Uterus (tissue), 4 donors: ENCODE measurements at places on chromosomes 5 and 9.
A peak's percentile ranks its signal among the peaks of the same experiment; 100 is the strongest.

DNA sequence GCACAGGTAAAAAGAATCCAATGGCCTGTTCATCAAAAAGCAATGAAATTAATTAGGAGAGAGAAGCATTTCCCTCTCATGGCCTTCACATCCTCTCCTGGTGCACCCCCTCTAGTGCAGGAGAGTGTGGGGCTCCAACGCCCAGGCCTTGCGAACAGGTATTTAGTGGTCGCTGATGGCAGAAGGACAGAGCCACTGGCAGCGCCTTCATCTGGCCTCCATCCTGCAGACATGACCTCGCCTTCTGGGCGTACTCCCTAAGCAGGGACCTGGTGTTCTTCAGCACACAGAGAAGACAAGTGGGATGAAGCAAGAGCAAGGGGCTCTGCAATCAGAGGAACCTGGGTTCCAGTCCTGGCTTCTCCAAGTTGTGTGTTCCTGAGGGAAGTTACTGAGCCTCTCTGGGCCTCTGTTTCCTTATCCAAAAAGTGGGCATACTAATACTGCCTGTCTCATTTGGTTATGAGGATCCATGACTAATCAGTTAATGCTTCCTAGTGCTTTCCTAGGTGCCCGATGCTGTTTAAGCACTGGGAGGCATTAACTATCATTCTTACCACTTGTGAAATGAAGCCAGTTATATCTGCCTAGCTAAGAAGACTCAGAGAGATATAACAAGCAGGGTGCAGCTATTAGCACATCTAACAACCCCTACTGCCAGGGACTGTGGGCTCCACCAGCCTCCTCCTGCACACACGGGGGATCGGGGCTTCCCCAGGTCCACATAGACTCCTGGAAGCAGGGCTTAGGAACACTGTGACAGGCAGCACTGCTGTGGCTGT is 77.3 kb downstream of the SEMA4D start:
- DNase-seq: no peak

GRCh38 chr5:141330299-141331080 is at the start of gene PCDHGA1:
PCDHGA1 (plus strand) TSS chr5:141330514.
- no peak for DNase-seq

- no peak for DNase-seq
Measured at GRCh38 chr9:116701940-116702642, 15.0 kb downstream of the TRIM32 start.

- DNase-seq: no peak
Measured at GRCh38 chr5:54602475-54602874, 84.9 kb downstream of the SNX18 start.

GRCh38 chr5:129367883-129368282 is 92.2 kb upstream of the ADAMTS19 start:
- DNase-seq: no peak

GRCh38 chr5:81794226-81794625 is 43.3 kb upstream of the SSBP2 start:
- DNase-seq: no peak

DNA sequence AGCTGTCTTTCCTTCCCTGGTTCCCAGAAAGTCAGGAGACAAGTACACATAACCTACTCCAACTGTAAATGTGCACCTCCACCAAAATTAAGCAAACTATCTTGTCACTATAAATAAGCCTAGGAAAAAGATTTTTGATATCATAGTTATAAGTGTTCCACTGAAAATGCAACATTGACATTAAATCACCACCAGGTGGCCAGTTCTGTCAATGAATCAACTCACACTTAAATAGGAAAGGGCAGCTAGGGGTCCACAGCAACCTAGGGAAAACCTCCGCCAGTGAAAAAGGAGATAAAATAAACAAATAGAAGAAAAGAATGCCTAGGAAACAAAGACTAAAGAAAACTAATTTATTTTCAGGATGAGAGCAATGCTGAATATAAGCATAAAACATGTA is 243.0 kb upstream of the PTPRD start:
- DNase-seq: no peak

DNA sequence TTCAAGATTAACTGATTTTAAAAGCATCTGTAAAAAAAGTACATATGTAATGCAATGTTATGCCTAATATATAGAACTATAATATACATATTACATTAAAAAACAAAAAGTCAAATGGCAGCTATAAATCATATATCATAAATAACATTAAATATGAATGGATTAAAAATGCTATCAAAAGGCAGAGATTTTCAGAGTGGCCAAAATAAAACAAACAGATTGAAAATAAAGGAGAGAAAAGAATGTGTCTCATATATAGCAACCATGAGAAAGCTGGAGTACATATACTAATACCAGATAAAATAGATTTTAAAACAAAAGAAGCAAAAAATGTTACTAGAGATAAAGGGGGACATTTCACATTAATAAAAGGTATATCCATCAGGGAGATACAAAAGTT is 38.5 kb downstream of the S1PR3 start:
- DNase-seq: no peak

DNA sequence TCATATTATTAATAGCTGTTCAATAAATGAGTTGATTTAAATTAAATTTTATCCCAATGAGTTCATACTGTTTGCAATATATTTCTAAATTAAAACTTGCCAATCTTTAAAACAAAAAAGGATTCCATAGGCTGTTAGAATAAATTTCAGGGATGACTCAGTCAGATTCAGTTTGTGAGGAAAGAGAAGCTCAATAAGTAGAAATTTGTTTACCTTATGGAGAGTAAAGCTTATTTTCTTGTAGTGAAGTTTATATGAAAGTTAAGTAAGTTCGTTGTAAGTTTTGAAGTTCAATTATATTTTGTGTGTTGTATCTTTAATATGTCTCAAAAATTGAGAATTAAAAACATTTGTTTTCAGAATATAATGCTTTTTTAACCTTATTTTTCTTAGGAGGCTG is 29.0 kb downstream of the GPBP1 start:
- no peak for DNase-seq

GRCh38 chr5:92402045-92402444 is 1018.9 kb upstream of the ARRDC3 start:
- DNase-seq: no peak

GRCh38 chr9:137745541-137745991 is 126.8 kb downstream of the EHMT1 start:
- DNase-seq: no peak

GRCh38 chr9:135568026-135568425 is 6.5 kb downstream of the PAEP start:
- DNase-seq: no peak

DNA sequence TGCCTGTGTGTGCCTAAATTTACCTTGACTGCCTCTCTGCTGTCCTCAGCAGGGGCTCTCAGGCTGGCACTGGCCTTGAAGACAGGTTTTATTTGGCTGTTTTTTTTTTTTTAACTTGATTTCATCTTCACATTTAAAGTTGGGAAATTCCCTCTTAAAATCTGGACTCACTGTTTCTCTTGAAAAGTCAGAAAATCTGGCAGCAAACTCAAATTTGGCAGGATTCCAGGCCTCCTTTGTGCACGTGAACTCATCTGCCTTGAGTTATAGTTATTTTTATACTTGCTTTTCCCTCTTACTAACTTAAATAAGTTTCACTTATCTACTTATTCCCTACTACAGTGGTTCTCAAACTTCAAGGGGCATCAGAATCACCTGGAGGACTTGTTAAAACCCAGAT is 118.4 kb upstream of the MAP3K1 start:
- peak; percentile 31 for DNase-seq

DNA sequence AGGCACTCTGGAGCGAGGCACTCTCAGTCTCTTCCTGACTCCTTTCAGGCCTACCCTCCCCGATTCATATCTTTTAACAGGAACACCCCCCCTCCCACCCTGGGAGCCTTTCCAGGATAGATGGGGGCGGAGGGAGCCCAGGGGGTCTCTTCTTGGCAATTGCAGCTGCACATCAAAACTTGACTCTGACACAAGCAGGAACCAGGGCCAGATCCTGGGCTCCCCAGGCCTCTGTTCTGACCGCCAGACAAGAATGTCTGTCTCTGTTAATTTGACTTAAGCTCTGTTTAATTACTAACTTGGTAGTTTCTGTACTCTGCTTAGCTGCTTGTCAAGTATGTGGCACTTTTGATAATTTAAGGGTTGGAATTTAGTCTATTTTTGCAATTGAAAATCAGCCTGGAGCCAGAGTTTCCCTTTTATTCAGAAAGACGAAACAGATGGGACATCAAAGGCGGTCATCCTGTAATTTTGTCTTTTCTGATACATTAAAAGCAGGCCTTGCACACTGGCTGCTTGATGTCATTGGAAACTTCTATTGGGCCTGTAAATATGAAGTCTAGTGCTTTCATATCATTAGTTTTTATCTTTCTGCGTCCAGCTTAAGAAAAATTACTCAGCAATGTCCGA is 43.3 kb downstream of the ACTL7B start:
- no peak for DNase-seq

GRCh38 chr5:68382640-68383039 is 167.1 kb downstream of the PIK3R1 start:
- no peak for DNase-seq

DNA sequence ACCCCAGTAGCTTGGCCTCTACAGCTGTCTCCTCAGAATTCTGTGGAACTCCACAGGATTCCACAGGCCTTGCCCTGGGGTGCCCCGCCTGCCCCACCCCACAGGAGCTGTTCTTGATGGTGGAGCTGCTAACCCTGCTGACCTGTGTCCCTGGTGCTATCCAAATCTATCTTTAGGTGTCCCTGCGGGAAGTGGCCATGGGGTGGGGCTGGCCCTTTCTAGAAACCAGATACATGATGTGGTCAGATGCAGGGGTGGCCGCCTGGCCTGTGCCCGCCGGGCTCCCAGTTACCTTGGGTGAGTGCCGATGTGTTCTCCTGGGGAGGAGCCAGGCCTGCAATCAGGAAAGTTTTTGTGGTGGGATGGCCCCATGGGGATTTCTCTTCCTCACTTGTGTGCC is 34.2 kb downstream of the WNK2 start:
- no peak for DNase-seq

- no peak for DNase-seq
Measured at GRCh38 chr9:77085416-77085815, 66.0 kb downstream of the FOXB2 start.

DNA sequence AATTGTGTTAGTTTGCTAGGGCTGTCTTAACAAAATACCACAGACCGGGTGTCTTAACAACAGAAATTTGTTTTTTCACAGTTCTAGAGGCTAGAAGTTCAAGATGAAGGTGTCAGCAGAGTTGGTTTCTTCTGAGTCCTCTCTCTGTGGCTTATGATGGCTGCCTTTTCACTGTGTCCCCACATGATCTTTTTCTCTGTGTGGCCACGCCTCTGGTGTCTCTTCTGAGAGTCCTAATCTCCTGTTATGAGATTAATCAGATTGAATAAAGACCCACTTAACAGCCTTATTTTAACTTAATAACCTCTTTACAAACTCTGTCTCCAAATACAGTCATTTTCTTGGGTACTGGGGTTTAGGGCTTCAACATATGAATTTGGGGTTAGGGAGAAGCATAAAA is 561.1 kb downstream of the NR2F1-AS1 start:
- DNase-seq: no peak

DNA sequence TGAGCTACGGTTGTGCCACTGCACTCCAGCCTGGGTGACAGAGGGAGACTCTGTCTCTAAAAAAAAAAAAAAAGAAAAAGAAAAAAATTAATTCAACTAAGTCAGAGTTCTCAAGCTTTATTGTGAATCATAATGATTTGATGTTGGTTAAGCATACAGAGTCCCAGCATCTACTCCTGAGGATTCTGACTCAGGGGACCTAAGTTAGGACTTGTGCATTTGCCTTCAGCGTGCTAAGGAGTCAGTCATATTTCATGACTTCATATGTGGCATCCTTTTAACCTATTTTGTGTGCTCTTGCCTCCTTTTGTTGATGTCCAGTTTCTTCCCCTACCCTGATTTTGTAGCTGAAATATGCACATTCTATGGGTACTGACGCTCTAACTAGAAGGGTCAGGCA is 2.9 kb downstream of the MYOZ3 start:
- no peak for DNase-seq

- DNase-seq: no peak
Measured at GRCh38 chr5:103690676-103691075, 128.1 kb upstream of the NUDT12 start.

DNA sequence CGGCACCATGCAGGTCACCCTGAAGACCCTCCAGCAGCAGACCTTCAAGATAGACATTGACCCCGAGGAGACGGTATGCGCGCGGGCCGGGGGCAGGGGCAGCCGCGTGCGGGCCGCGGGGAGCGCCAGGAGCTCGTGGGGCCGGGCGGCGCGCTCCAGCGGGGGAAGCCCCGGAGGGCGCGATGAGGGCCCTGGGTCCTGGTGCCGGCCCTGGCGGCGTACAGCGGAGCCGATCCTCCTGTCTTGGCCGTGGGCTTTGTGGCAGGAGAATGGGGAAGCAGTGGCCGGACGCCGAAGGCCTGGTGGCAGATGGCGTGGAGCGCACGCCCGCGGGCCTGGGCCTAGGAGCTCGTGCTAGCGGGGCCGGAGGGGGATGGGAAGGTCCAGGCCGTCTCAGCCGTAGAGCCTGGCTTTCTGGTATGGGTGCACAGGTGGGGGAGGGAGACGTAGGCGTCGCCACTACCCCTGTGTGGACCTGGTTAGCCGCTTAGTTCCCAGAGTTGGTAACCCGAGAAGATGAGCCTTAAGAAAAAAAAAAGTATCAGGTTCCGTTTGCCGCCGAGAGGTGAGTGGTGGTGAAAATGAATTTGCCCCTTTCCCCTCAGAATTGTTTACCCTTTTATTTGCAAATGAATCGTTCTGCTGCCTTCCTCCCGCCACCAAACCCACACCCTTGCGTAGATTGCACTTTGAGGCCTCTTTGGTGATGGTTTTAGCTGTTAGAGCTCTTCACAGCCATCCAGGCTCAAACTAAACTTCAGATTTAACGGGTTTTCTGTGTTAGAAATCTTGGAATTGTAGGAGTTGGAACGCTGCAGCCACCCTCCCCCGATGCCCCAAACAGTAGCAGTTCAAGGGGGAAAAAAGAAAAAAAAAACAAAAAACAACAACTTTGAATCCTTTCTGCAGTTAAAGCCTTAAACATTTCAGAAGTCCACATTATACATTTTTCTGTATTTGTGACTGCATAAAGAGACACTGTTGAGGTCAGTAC is 841 bp downstream of the RAD23B start:
- peak; percentile 64 for DNase-seq

GRCh38 chr9:85258823-85259370 is 482.9 kb downstream of the AGTPBP1 start:
- no peak for DNase-seq
